Left ventricle myocardium superior (tissue), 1 donor: ENCODE measurements at places on chromosomes 11 and 22. TPM values are rescaled to one million over a fixed set of nuclear protein-coding genes. Genes with fewer than 3 reads are reported as not detected.

DNA sequence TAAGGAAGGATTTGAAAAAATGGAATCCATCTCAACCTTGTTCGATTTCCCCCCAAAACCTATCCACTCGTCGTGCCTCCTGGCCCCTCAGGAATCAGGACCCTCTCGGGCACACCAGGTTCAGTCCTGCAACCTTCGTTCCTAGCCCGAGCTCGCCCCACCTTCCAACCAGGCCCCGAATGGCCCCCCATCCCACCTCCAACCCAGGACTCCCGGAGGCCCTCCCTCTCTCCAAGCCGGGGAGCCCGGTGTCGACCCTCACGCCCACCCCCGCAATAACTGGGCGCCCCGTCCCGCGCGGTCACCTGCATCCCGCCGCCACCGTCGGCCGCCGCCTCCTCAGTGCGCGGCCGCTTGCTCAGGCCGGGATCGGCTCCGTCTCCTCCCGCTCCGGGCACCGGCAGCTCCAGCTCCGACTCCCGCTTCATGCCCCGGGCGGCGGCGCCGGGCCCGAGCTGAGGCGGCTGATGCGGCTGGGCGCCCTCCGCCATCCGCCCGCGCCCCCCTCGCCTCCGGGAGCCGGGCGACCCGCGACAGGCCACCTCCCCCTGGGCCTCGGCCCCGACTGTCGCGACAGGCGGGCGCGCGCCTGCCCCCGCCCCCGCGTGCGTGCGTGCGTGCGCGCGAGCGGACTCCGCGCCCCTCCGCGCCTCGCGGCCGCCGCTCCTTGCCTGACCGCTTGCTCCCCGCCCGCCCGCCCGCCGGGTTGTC, 534 bp downstream of the RBFOX2 start:
- no peak for DNase-seq

- DNase-seq: no peak
Measured at GRCh38 chr11:91691872-91692271, 532.7 kb upstream of the FAT3 start.

- DNase-seq: no peak
Measured at GRCh38 chr11:58530236-58530635, 22.3 kb upstream of the OR5B21 start.

- no peak for DNase-seq
Measured at GRCh38 chr11:133920109-133920990, 36.4 kb downstream of the IGSF9B start.

- no peak for DNase-seq
Measured at GRCh38 chr11:112589155-112589554, 328.5 kb upstream of the PLET1 start.

Gene IGLL5
- total RNA-seq: 0.92 TPM

Gene PIH1D2
- total RNA-seq: 1.6 TPM
